ENCODE measurements at places on chromosomes 1 and 21.
A peak's percentile ranks its signal among the peaks of the same experiment; 100 is the strongest.

DNA sequence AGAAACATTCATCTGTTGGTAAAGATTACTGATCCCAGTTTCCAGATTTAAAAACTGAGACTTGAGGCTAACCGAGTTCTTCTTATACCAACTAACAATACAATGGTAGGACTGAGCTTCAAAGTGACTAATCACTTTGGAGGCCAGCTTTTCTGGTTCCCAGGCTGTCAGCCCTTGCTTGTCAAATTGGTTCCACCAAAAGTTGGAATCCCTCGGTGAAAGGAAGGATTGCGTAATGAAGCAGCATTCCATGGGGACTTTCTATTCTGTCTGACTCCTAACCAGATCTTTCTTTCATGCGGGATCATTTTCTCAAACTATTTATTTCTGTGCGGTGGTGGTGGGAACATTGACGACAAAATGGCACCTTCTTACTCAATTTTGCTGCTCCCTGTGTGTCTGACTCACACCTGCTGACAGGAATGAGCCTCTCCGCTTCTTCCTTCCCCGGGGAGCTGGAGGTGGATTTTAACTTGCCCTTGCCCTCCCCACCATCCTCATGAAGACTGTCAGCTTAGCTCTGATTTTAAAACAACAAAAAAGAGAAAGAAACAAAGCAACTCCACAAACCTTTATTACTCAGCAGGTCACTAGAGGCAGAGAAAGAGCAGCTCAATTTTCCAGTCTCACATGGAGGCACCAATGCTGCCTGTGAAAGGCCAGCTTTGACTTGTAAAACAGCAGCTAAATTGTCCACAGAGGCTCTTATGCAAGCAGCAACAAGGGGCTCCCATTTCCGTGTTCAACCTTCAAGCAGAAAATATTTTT is 32.9 kb upstream of the RASAL2 start:
- no peak for DNase-seq

DNA sequence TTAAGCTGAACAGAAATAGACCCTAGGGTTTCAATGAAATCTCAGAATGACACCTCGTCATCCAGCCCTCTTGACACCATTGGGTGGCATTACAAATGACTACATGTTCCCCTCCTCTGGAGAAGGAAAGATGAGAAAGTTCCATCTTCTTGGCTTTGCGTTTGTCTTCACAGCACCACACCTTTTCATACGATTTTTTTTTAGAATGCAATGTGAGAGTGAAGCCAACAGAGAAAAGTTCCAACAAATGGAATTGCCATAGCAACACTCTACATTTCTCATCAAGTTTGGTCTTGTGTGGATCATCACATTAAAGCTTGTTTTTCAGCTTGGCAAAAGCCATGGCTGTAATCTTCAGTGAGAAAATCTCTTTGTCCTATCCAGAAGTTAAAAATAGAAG is 183.4 kb upstream of the SNX7 start:
- no peak for DNase-seq

DNA sequence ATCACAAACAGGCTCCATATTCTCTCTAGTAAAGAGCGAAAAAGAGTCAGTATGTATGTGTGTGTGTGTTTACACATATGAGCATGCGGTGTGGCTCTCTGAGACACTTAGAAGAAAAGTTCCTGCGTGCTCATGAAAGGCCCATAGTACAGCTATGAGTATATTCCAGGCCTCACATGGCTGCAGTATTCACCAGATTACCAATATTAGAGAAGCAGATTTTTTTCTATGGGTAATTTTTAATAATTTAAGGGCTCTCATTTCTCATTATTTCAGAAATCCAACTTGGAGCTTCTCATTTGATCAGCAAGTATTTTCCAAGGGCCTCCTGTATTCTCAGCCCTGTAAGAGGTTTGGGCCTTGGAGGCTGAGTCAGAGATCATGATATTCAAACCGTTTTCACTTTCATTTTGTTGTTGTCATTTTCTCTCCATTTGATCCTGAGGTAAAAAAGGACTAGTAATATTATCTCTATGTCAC is 232.9 kb upstream of the SGIP1 start:
- DNase-seq = no peak

- DNase-seq = no peak
Measured at GRCh38 chr1:181128592-181129497, 40.3 kb downstream of the IER5 start.

- no peak for DNase-seq
Measured at GRCh38 chr1:2311184-2312032, 79.9 kb downstream of the MORN1 start.

DNA sequence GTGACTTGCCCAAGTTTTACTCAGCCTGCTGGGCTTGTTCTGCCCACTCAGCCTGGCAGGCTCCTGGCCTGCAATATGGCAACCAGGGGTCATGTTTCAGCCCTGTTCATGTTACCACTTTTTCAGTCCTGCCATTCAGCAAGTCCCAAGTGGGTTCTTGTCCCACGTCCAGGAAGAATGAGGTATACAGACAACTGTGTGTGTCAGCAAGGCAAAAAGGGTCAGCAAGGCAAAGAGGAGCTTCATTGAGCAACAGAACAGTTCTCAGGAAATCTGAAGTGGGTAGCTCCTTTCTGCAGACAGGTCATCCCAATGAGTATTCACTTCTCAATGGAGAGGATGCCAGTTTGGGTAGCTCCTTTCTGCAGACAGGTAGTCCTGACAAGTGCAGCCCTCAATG is 1233.3 kb upstream of the B3GALT2 start:
- no peak for DNase-seq

GRCh38 chr1:28971980-28972771 is 57.8 kb downstream of the EPB41 start:
- DNase-seq = peak; percentile 15

- no peak for DNase-seq
Measured at GRCh38 chr1:64906447-64906846, 59.9 kb downstream of the JAK1 start.

GRCh38 chr1:156640842-156641706 is 843 bp upstream of the BCAN start:
- no peak for DNase-seq

DNA sequence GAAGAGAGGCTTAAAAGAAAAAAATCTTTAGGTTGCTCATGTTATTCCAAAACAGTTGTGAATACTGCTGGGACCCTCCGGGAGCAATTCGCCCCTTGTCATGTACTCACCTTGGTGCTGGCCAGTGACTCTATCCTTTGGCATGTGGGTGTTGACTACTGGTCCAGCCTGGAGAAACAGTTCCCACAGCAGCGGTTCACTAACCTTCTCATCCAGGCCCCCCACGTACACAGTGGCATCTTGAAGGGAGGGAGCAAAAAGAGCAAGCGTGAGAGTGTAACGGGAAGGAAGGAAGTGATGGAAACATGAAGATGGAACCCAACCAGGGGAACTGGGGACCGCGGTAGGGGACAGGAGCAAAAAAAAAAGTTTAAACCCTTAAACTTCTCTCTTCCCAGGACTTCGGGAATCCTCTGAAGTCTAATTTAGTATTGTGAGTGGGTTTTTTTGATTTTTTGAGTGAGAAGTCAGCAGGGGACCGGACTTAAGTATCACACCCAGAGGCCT is 494 bp downstream of the SF3B4 start:
- DNase-seq = no peak

DNA sequence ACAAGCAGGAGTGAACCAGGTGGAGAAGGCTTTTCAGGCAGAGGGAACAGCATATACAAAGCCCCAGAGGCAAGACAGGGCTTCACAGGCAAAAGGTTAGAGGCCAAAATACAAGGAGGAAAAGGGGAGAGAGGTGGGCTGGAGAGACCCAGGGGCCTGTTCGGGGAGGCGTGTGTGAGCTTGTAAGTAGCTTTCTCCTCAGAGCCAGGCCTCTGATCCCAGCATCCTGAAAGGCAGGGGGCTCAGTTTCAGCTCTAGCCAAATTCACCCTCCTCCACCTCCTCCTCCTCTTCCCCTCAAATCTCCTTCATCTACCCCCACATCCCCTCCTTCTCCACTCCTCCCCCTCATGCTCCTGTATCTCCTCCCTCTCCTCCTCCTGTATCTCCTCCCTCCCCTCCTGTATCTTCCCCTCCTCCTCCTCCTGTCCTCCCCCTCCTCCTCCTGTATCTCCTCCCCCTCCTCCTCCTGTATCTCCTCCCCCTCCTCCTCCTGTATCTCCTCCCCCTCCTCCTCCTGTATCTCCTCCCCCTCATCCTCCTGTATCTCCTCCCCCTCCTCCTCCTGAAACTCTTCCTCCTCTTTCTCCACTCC is 148.6 kb downstream of the ST6GALNAC5 start:
- DNase-seq = no peak

GRCh38 chr1:244235157-244235556 is 184.1 kb downstream of the ZBTB18 start:
- no peak for DNase-seq

DNA sequence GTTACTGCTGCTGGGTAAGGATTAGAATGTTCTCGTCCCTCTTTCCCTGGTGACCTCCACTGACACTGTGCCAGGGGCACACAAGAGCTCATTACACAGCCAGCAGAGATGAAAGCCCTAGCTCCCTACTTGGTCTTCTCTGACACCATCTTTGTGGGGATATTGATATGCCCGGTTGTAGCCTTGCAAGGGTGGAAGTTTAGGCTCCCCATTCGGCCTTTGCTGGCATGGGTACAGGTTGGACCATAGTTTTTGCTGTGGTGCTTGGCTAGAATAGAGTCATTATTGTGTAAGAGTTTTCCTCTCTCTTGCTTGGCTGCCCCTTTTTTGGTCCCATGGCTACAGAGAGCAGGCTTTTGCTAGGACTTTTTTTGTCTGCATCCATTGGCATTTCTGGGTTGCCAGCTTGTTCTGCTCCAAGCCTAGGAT is 12.3 kb downstream of the RAB4A start:
- no peak for DNase-seq

DNA sequence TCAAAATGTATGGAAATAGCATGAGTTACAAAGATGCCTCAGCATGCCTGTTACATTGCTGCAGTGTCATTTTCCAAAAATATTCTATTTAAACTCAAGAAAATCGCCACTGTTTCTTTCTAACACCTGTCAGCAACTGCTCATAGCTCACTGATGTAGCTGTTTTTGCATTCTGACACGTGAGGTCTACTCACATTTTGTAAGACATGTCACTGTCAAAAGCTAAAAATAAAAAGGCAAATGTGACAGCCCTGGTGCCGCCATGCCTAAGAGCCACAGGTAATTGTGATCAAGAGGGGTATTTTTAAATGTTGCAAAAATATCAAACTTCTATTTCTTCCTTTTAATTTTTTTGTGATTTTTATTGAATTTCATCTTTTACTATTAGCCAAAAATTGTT is 556.2 kb upstream of the TMPRSS15 start:
- no peak for DNase-seq

DNA sequence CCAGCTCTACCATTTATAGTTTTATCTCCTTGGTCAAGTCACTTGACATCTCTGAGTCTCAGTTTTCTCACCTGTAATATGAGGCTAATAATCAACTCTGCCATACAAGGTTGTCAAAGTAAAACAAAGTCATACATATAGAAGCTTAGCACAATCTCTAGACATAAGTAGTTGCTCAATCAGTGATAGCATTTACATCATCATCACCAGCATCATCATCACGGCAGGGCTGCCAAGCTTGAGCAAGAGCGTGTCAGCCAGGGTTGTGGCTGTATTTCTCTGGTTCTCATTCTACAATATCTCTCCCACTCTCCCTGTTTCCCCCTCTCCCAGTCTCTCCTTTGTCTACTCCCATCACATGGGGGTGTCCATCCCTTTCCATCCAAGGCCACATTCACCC is 41.7 kb upstream of the COA6 start:
- no peak for DNase-seq

DNA sequence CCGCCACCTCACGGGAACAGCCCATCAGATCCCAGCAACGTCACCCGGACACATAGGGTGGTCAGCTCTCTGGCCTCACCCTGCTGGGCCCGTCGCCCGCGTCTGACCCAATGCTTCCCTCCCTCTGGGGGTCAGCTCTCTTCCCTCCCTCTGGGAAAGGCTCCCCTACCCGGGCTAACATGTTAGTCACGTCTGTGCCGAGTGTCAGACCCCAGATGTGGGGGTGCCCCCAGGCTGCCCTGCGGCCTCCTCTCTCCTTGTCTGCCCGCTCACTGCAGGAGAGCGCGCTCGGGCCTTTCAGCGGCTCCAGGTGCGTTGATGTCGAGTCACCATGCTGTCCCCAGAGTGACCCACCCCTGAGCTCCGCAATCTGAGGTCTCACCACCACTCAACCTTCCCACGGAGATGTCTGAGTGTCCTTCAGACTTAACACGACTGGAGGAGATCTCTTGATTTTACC is 34.3 kb downstream of the SLC37A1 start:
- no peak for DNase-seq

GRCh38 chr1:64065571-64065970 is 137.9 kb upstream of the UBE2U start:
- DNase-seq = no peak

- DNase-seq = no peak
Measured at GRCh38 chr21:44592446-44593311, at the start of gene KRTAP10-6. Gene KRTAP10-6, minus strand, starts transcription at chr21:44592505. Its CDS starts 21 bp downstream, at chr21:44592484.

DNA sequence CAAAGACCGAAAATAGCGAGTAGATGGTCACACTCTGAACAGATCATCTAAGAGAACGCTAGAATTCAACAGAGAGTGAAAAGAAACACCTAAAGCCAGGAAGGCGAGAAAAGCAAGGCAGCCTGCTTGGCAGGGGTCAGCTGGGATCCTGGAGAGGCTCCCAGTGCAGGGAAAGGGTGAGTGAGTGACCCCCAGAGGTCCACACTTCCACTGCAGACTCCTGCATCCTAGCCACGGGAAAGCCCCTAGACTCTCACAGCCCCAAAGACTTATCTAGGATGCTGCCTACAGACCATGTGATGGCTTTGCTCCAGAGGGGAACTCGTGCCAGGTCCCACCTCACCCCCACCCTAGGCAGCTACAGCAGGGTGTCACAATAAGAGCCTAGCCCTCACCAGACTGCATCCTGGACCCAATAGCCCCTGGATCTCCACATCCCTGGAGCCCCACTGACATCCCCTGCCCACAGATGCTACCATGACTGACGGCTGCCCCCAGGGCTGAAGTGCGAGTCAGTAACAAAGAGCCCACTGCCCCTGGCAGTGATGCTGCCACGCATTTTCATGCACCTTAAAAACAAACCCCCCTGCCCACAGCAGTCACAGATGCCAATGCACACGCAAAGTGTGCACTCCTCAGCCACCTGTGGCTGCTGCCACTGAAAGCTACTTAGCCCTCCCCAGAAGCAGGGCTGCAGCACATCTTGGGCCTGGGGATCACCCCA is 62.2 kb downstream of the PSMG1 start:
- DNase-seq = no peak

- no peak for DNase-seq
Measured at GRCh38 chr1:6066680-6067079, 21.0 kb downstream of the KCNAB2 start.

Measured in bone marrow (tissue), 2 donors.